Hematopoietic multipotent progenitor cell treated with erythropoietin and hydrocortisone succinate and interleukin-3 and kit ligand, for 6 days (in vitro differentiated cells): ENCODE measurements at places on chromosomes 6 and 20.

GRCh38 chr6:116876107-116876506, 935 bp upstream of the RFX6 start:
- DNase-seq, result no peak

DNA sequence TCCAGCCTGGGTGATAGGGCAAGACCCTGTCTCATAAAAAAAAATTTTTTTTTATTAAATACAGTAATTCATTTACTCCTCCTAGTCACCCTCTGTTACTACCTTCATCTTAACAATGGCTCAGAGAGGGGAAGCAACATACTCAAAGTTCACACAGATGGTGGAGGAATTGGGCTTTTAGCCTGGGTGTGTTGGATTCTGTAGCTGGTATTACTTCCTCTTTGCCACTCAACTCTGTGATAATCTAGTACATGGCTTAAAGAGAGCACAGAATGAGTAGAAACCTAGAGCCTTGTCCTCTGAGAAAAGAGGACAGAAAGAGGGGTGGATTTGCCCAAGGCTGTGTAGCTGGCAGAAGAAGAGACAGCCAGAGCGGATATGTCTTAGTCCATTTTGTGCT, 96.6 kb downstream of the DLGAP4 start:
- no peak for DNase-seq

GRCh38 chr6:169450097-169450496, 196.5 kb upstream of the THBS2 start:
- DNase-seq, result no peak

DNA sequence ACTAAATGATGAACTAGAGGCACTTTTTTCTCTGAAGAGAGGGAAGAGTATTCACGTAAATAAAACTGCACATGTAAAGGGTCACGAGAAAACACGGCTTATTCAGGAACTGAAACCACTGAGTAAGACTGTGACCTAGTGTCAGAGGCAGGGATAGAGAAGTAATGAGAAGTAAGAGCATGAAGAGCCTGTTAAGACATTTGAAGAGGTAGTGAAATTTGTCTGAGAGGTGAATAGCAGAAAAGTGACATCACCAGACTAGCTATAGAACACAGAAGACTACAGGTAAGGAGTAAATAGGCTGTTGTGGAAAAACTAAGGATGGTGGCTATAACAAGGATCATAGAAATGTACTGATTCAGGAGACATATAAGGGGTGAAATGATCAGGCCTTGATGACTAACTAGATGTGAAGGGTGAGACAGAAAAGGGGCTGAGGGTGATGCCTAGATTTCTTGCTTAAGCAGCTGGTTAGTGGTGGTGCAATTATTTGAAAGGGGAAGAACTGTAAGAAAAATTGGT, 76.8 kb downstream of the REV3L start:
- no peak for DNase-seq

DNA sequence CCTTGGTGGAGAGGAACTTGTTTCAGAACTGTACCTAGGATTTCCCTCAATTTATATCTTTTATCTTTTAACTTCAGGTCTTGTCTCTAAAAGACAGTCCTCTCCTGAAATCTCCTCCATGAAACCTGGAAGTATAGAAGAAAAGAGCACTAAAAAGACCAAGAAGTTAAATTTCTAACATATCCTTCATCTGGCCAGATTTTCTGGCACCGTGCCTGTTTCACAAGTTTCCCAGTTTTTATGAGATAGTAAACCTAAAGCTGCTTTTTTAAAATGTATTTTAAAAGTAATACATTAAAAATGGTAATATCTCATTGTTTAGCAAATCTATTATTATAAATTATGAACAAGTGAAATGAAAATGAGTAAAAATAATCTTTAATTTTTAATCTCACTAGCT, 348.3 kb upstream of the RSPO3 start:
- no peak for DNase-seq

GRCh38 chr6:66558189-66558588, 851.2 kb upstream of the EYS start:
- peak; percentile 27 for DNase-seq

DNA sequence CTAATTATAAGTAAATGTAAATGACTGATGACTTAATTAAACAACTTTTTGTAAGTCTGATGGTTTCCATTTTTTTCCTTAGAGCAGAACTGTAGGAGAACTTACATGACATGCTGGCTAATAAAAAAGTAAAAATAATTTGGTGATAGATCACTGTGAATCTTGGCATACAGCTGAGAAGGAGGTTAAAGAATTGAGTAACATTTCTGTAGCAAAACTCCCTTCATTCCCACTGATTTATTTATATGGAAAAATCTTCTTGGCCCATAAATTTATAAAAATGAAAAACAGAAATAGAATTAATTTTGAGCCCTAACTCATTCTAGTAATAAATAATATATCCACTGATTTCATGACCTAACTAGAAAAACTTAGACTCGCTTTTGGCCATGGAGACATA, 48.1 kb downstream of the SLC22A3 start:
- DNase-seq, result no peak

DNA sequence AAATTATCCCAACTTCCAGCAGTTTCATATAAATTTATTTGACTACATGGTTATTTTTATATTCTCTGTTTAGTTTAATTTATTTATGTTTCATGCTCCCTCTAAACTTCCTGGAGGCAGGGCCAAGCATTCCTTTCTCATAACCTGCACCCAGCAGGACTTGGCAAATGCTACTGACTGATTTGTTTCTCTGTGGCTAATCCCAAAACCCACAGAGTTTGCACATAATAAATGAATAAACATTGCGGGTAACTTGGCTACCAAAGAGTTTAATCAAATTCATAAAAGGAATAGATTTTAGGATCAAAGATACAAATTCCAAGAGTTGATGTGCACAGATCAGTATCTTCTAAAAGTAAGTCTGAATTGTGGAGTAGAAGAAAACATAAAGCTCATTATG, 239.5 kb downstream of the SLC35F1 start:
- no peak for DNase-seq

GRCh38 chr20:54131675-54132611, 41.8 kb downstream of the CYP24A1 start:
- no peak for DNase-seq

- DNase-seq, result peak; percentile 90
Measured at GRCh38 chr6:26233649-26234420, 131.2 kb upstream of the BTN3A2 start.

DNA sequence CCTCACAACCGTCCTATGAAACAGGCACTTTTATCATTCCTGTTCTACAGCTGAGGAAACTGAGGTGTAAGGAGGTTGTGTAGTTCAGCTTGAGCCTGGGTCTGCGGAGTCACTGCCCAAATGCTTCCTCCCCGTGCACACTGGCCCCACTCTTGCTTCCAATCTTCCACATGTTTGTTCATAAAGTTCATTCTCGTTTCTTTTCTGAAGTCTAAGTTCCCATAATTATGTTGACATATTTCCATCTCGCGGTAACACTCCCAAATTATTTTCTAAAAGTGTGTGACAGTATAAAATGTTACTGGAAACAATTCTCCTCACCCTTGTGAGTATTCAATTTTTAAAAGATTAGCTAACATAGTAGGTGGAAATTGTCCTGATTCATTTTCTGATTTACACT, 106.9 kb downstream of the SLC22A3 start:
- no peak for DNase-seq

DNA sequence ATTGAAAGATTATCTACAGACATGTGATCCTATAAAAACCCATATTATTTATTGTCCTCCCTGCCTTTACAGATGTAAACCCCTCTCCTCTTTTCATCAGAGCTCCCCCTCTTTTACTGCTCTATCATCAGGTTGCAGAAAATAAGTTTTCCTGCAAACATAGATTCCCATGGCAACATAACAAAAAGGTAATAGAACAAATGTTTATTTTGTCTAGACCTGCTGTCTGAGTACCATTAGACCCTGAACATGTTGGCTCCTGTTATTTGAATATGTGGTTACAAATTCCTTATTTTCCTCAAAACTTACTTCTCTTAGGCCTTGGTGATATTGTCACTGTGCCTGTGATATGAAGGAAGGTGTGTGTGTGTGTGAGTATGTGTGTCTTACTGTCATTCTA, 11.5 kb downstream of the MAPK14 start:
- no peak for DNase-seq

GRCh38 chr6:157943964-157944283, 37.7 kb upstream of the SYNJ2 start:
- DNase-seq, result no peak

- peak; percentile 82 for DNase-seq
Measured at GRCh38 chr20:37154684-37155298, 24.3 kb upstream of the RPN2 start.

DNA sequence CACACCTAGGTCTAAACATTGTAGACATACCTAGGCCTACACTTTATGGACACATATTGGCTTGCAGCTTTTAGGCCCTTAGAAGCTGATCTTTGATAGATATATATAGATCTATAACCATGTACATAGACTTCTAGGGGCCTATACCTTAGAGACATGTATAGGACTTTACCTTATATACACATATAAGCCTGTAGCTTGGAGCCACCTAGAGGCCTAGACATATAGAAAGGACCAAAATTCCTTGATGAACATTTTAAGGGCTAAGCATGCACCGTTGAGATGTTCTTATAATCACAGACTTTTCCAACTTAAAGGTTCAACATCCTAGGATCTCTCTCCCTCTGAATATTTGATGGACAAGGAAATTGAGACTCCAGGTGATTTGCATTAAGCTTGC, 371.7 kb upstream of the SASH1 start:
- peak; percentile 19 for DNase-seq

DNA sequence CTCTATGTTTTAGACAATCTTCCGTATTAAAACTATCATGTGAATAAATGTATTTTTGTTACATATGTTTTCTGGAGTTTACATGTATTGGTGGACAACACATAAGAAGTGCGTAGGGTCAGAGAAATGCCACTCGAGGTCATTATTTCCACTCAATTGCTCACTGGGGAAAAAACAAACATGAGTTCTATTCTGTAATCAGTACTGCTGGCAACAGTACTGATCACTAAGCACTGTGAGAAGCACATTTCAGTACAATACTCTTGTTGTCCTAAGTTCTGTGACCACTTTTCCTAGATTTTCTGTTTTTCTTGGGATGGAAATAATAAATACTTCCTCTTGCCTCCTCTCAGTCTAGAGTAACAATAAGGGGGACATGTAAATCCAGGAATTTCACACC, 44.5 kb downstream of the UST start:
- no peak for DNase-seq

GRCh38 chr6:114471450-114471849, 128.6 kb upstream of the HS3ST5 start:
- no peak for DNase-seq

- DNase-seq, result peak; percentile 96
Measured at GRCh38 chr20:49216991-49217578, 2.1 kb upstream of the DDX27 start.

GRCh38 chr6:133756078-133756695, 132.7 kb upstream of the TCF21 start:
- DNase-seq, result no peak

DNA sequence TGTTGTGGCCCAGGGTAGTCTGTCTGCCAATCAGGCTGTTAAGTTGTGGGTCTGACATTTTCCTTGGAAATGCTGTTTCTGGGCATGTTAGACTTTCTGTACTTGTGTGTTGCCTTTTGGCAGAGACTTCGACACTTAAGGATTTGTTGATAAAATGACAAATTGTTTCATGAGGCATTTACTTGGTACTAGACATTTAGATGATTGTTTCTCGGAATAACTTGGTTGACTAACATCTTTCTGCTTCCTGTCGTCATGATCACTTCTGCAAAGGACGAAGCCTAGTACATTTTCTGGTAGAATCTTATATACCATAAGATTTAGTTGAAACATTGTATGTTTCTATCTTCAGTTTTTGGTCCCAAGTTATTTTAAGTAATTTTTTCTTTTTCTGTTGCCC, 34.1 kb downstream of the UTRN start:
- DNase-seq, result no peak

GRCh38 chr6:106872049-106872448, 102.5 kb downstream of the CD24 start:
- no peak for DNase-seq

- no peak for DNase-seq
Measured at GRCh38 chr20:38609815-38610214, 8.2 kb downstream of the ARHGAP40 start.

- no peak for DNase-seq
Measured at GRCh38 chr6:52243282-52243893, 912 bp downstream of the IL17F start.

DNA sequence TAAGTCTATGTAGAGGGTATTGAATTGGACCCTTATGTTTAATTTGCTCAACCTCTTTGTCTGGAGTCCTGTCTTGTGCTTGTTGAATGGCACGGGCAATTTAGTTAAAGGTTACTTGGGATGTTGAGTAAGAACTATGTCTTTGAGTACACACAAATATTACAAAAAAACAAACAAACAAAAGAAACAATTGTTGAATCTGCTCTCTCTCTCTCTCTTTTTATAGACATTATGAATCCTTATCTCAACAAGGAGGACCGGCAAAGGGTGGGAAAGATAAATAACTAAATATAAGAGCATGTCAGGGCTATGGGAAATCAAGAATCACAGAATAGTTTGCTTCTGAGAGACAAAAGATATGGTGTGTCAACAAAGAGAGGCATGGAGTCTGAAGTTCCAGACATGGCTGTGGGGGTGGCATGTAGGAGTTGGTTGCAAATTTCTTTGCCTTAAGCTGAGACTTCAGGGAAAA, 608.6 kb downstream of the UTRN start:
- DNase-seq, result no peak

GRCh38 chr6:161027385-161027784, 35.8 kb downstream of the MAP3K4 start:
- DNase-seq, result peak; percentile 19

- no peak for DNase-seq
Measured at GRCh38 chr20:37350649-37351574, 5.0 kb downstream of the SRC start.

DNA sequence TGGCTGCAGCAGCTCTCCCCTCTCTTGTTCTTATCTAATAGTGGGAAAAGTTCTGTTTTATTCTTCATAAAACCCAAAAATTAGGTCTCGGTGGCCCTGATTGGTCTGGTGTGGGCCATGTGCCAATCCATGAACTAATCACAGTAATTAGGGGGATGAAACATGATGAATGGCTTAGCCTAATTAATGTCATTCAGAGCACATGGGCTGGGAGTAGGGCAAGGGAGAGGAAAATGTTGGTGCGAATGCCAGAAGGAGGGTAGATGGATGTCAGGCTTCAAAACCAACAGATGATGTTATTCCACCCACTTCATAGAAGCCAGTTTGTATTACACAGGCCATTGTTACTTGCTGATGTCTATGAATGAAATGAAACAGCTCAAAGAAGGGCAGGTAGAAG, 46.5 kb downstream of the PLEKHG1 start:
- no peak for DNase-seq

DNA sequence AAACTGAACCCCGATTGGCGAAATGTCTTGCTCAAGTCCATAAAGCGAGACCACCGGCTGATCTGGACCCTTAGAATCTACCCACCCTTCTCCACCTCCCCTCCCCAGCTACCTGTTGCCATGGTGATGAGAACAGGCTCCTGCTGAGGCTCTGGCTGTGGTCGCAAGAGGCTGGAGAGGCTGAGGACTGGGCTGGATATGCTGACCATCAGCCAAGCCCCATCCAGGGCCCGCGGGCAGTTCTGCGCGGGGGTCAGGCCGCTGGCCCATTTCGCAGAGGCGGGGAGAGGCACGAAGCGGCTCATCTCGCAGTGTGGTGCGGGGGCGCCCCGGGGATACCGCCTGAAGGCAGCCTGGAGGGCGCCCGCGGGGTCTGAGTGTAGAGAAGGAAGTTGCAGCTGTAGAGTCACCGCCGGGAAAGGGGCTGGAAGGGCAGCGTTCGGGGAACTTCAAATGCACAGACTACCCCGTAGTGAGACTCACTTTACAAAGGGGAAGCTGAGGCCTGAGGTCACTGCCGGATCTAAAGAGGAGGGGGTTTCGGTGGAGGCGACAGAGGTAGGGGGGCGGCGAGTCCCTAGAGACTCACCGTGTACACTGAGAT, 671 bp downstream of the TAPBP start:
- peak; percentile 62 for DNase-seq
